GDM1 (cell line): ENCODE measurements at places on chromosomes 5 and 9.
A peak's percentile ranks its signal among the peaks of the same experiment; 100 is the strongest.

DNA sequence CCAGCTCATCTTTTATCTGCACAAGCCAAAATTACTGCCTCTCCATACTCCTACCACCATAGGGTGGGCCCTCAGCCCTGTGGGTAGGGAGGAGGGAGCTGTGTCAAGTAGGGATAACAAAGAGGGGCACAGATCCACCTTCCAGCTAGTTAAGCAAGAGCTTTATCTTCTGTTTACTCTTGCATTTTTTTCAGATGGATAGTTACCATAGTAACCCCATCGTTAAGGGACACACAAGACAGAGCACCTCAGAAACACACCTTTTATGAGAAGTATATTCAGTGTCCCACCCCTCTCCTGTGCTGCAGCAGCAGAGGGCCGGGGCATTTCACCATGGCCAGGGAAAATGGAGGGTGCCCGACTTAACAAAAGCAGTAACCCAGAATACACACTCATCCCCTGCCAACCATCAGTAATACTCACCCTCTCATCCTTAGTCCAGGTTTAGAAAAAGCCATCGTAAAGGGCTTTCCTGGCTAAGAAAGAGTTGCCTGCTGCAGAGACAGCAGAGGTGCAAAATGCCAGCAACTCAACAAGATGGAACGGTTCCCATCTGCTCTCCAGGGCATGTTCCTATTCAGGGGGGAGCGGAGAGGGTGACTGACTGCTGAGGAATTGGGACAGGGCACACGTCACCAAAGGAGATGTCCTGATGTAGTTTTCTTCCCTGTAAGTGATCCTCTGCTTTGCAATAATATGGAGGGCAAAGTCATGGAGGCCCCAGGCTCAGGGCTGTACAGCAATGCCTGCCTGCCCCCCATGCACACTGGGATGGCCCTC lies 25.1 kb downstream of the MACROH2A1 start:
- DNase-seq, result no peak

DNA sequence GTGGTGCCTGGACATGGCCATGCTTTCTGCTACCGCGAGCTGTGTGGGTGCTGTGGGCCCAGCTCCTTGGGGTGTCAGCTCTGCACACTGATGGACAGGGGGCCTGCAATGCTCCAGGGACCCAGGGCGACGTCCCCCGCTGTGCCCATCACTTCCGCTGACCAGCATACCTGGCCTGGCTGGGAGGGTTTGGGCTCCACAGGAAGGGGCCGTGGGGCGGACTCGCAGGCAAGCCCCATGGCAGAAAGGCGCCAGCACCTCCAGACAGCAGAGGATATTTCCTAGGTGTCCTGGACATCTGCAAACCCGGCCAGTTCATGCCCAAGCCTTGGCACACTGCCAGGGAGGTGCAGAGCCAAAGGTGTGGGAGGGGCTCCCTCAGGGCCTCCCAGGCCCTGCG lies 295.8 kb upstream of the IRX4 start:
- DNase-seq, result no peak

DNA sequence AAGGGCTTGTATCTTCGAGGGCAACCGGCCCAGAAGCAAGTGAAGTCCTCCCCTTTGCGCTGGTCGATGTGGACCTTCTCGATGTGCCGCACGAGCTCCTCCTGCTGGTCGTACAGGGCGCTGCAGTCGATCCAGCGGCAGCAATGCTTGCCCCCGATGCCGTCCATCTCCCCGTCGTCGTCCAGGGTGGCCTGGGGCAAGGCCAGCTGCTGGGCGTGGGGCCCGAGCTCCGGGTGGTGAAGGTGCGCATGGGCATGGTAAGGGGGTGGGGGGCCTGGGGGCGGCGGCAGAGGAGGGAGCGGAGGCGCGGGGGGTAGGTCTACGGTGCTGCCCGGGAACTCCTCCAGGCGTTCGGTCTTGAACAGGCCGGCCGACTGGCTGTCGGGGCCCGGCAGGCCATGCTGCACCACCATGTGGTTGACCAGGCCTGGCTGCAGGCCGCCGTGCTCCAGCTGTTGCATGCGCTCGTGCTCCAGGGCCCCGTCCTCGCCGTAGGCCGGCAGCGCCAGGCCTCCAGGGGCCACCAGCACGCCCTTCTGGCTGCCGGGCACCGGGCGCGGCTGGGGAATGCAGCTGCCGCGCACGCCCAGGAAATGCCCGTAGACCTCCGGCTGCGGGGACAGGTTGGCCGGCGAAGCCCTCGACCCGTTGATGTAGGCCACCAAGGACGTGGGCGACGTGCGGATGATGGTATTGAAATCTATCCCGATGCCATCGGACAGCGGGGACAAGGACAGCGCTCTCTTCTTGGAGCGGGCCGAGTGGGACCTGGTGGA lies 181.8 kb downstream of the GLIS3 start:
- DNase-seq, result peak; percentile 3

DNA sequence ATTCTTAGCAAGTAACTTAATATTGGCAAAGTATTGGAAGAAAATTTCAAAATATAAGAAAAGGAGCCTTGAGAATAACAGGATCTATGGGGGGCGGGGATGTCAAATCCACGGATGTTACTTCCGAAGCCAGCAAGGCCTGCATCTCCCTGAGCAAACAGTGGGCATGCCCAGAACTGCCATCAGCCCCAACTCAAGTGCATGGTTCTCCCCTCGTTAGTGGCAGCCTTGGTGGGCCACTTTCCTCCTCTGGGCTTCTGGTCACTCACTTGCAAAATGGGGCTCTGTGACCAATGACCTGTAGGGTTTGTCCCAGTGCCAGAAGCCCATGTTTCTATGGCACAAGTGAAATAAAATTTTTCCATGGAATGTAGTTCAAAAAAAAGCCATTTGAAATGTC lies 27.2 kb upstream of the MED10 start:
- DNase-seq, result no peak

- no peak for DNase-seq
Measured at GRCh38 chr5:80437326-80437725, 29.5 kb downstream of the ZFYVE16 start.

DNA sequence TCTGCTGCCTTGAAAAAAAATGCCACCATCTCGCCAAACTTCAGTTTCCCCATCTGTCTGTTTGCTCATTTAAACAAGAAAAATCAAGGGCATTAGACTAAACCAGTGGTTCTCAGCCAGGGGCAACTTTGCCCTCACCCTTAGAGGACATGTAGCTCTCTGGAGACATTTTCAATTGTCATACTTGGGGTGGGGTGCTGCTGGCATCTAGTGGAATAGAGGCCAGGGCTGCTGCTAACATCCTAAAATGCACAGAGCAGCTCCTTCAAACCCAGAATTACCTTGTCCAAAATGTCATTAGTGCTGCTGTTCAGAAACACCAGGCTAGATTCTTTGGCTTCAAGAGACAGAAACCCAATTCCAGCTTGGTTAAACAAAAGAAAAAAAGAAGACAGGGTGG lies 71.1 kb upstream of the FOXE1 start:
- no peak for DNase-seq

- DNase-seq, result no peak
Measured at GRCh38 chr9:6575324-6576034, 70.0 kb downstream of the GLDC start.

DNA sequence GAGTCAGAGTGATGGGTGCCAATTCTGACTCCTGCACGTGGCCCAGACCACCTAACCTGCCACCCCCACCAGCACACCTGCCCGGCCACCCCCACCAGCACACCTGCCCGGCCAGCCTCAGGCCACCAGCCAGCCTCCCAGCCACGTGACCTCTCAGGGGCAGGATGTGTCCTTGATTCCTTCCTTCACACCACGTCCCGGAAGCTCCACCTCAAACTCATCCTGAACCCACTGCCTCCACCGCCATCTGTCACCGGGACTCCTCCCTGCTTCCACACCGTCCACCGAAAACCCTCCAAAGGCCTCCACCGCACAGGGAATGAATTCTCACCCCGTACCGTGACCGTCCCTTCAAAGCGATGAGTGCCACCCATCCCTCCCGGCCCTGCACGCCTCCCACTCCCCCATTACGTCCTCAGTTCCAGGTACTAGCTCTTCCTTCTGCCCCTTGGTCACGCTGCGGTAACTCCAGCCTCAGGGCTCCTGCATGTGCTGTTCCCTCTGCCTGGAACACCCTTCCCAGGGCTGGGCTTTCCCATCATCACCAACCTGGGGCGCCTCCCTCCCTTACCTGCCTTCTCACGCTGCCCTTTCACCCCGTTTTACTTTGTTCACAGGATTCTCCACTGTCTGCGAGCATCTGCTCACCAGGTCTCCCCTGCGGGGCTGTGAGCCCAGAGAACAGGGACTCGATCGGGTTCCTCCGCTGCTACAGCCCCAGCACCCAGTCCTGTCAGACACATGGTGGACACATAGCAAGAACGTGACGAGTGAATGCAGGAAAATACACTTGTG lies 82.9 kb downstream of the ADAMTS2 start:
- no peak for DNase-seq

GRCh38 chr9:89591274-89592212 lies 13.3 kb upstream of the GADD45G start:
- no peak for DNase-seq

DNA sequence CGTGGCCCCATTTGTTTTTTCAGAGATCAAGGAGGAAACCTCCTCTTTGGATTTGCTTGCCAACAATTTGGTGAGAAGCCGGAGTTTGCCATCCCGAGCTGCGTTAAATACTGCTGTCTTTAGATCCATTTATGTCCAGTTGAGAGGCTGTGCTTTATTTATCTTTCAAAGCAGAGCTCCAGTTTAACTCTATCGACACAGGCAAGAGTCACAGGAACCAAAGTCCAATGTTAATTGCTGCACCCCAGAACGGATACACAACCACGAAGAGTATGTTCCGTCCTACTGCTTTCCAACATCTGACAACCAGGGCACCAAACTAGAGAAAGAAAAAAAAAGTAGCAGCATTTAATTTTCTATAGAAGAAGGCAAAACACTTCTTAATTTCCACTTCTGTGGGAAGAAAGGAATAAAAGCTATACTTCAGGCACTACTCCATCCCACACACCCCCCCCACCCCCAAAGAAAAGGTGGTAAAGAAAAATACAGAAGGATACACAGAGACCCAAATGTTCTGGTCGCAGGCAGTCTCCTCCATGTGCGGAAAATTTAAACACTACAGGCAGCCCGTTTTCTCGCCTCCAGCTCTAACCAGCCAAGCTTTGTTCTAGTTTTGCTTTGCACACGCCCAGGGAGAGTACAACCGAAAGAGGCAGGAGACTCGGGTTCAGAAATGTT lies 1.1 kb downstream of the FEM1C start:
- DNase-seq, result no peak

GRCh38 chr5:122124766-122125165 lies 4.6 kb upstream of the ZNF474 start:
- no peak for DNase-seq

DNA sequence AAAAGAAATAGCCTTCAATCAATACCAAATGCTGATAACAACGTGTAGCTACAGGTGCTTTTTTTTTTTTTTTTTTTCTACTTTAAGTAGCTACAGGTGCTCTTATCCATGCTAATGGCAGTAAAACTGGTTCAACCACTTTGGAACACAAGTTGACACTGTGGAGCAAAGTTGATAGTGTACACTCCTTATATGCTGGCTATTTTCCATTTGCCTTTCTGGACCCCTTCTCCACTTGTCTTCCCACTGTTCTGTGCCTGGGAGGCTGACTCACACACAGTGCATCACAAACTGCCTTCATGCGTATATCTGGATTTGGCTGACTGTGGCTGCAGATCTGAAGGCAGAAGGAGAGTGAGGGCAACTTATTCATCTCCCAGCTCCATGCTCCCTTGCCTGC lies 247.9 kb downstream of the MSX2 start:
- no peak for DNase-seq

DNA sequence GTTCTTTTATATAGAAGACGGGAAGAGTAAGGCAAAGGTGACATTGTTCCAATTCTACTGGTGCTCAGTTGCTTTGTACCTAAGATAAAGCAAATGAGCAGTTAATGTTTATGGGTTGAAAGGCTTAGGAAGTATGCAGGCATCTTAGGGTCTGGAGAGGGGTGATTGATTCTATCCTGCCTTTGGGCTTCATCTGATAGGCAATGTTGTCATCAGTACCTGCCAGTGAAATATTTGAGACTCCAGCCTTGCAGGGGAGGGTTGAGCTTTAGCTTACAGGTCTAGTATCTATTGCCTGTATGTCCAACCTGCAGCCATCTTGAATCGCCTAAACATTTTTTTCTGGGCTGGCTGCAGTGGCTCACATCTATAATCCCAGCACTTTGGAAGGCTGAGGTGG lies 13.8 kb upstream of the CTSV start:
- DNase-seq, result no peak

- no peak for DNase-seq
Measured at GRCh38 chr5:32589942-32590869, 4.8 kb downstream of the SUB1 start.

DNA sequence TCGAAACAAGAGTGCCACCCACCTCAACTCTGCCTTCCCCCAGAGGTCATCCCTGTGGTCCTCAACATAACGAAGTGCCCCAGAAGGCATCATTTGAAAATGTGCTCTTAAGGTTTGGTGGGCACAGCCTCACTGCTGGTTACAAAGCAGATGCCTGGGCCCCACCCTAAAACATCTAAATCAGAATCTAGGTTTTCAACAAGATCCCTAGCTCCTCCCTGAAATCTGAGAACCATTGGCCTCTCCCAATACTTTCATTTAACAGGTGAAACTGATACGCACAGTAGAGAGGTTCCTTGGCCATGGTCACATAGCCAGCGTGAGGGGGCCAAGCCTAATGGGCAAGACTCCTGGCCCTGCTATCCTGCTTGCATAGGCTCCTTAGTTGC lies 376.2 kb upstream of the CLINT1 start:
- DNase-seq, result no peak
